ENCODE measurements at places on chromosomes 5 and 9. TPM values are rescaled to one million over a fixed set of nuclear protein-coding genes. Genes with fewer than 3 reads are reported as not detected.

The BTNL8 gene
- 0.44 TPM for polyA plus RNA-seq

The CAVIN4 gene
- 2.3 TPM for polyA plus RNA-seq

The IQGAP2 gene
- 83.7 TPM for polyA plus RNA-seq

The GABRA1 gene
- not detected for polyA plus RNA-seq

The PRDM9 gene
- not detected for polyA plus RNA-seq

The GABBR2 gene
- polyA plus RNA-seq: 6.0 TPM

The SOHLH1 gene
- not detected for polyA plus RNA-seq

The ANXA2R gene
- 1.2 TPM for polyA plus RNA-seq

The CARTPT gene
- not detected for polyA plus RNA-seq

The SCGB3A2 gene
- not detected for polyA plus RNA-seq

The DHFR gene
- 84.5 TPM for polyA plus RNA-seq

The HMMR gene
- polyA plus RNA-seq: 21.5 TPM

The SPINK9 gene
- polyA plus RNA-seq: 0.42 TPM

The NUTM2G gene
- 0.24 TPM for polyA plus RNA-seq

The ZNF346 gene
- 21.3 TPM for polyA plus RNA-seq

The APBA1 gene
- polyA plus RNA-seq: 17.6 TPM

The SYK gene
- 31.1 TPM for polyA plus RNA-seq

The LRRC70 gene
- 7.5 TPM for polyA plus RNA-seq

The MSMP gene
- polyA plus RNA-seq: not detected

The C5orf58 gene
- polyA plus RNA-seq: 0.11 TPM

The NSD1 gene
- 58.4 TPM for polyA plus RNA-seq

The RASGRF2 gene
- polyA plus RNA-seq: 1.6 TPM
